ENCODE measurements at places on chromosomes 3 and 15.

- DNase-seq = no peak
Observed at GRCh38 chr3:25265284-25265683, 162.8 kb upstream of the RARB start.

- no peak for DNase-seq
Observed at GRCh38 chr3:39113291-39113690, 5.8 kb downstream of the TTC21A start.

DNA sequence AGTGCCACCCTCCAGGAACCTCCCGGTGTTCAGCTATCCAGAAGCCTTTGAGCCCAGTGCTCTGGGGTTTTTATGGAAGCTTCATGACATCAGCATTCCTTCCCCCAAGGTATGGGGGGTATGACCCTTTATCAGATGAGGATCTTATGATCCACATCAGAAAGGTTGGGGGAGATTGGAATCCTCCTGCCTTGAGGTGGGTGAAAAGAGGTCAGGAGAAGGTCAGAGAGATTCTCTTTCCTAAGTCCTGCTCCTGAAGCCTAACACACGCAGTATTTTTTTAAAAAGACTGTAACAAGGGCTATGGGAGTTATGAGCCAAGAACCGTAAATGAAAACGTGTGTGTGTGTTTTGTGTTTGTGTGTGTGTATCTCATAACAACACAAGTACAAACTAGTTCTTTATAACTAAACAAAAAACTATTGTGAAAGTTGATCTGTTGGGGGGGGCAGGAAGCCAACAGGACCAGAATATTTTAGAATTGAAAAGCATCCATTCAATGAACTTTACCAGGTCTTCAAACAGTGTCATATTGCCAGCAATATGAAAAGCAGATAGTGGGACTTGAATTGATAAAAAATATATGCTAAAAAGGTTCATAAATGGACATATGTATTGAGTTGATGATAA is 13.2 kb downstream of the MKRN3 start:
- DNase-seq = no peak

GRCh38 chr3:196471551-196471950 is 32.0 kb downstream of the RNF168 start:
- no peak for DNase-seq

DNA sequence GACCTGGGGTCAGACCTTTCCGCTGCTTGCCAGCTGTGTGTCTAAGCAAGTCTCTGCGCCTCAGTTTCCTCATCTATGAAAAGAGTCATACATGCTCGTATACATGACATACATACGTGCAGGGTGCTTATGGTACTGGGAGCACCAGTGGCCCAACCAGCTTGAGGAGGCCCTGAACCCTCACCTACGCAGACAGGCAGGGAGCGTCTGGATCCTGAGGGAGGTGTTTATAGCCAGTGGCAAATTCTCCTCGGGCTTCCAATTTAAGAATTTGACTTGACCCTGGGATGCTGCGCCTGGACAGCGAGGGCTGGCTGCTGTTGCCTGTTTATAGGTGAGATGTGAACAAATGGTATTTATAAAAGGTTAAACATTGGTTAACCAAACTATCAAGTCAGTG is 17.7 kb upstream of the FGD5 start:
- DNase-seq = no peak

- no peak for DNase-seq
Observed at GRCh38 chr3:49867871-49868321, 1.8 kb downstream of the CAMKV start.

DNA sequence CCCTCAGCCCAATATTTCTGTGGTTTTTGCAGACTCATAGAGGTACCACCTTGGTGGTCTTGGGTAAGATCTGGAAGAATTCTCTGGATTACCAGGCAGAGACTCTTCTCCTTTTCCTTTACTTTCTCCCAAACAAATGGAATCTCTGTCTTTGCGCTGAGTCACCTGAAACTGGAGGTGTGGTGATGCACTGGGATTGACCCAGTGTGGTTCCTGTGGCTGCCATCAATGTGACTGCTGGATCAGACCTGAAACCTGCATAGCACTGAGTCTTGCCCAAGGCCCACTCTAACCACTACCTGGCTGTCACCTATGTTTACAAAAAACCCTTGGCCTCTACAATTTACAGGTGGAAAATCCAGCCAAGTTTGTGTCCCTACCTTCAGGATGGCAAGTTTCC is 295.3 kb downstream of the RBMS3 start:
- no peak for DNase-seq

DNA sequence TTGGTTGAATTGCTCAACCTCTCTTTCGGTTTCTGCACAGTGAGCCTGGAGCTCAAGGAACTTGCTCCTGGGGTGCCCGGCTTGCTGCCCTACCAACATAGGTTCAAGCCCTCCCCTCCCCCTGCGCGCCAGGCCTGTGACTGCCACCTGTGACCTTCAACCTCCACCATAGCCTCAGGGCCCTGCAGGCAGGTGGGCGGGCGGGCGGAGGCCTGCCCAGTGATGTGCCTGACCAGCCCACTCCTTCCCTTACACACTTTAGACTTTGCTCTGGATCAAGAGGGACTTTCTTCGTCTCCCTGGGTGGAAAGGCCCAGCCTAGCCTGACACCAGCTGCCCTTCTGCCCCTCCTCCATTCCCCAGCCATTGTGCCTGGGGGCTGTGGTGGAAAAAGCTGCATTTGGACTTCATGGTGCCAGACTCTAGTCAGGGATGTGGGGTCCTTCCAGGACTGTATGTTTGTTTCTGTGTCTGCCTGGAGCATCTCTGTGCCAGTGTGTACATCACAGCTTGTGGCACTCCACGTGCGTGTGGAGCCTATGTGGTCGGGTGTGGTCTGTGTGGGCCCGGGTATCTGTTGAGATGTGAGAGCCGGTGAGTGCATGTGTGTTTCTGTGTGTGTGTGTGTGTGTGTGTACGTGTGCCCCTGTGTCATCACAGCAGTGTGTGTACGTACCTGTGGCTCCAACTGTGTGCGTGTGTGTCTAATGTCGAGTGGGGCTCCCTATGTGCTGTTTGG is 9.5 kb downstream of the PRKCD start:
- DNase-seq = no peak
